ENCODE measurements at places on chromosomes 5 and 9. TPM values are rescaled to one million over a fixed set of nuclear protein-coding genes. Genes with fewer than 3 reads are reported as not detected.

The GRIN3A gene
- 0.97 TPM for total RNA-seq

The SEMA5A gene
- 48.6 TPM for total RNA-seq

The SLC36A2 gene
- total RNA-seq, result not detected

The TEK gene
- total RNA-seq, result 11.9 TPM

The HRH2 gene
- 40.5 TPM for total RNA-seq

The IL31RA gene
- total RNA-seq, result not detected

GRCh38 chr5:163303718-163304117 is 133.7 kb upstream of the CCNG1 start:
- H3K4me3 ChIP-seq, result no peak overlapping the region
- DNase-seq, result no peak
- H3K27ac ChIP-seq, result no peak overlapping the region
- H3K4me1 ChIP-seq, result no peaks in the 10 kb centered on the region
- no peaks in the 10 kb centered on the region for H3K27me3 ChIP-seq

DNA sequence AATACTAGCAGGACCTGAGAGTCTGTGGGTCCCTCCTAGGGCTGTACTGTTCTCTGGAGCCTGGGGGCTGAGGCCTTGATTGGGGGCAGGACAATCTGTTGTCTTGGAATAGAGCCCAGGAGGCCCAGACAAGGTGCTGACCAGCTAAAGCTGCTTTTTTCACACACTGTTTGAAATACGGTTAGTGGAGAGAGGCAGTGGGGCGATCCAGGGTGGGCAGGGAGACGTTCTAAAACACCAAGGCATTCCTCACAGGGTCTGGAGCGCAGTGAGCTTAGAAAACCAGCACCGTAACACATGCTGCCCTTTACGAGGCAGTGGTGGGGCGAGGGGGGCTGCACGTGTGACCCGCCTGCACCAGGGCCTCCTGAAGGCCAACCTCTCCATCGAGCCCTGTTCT is 55.1 kb downstream of the EHMT1 start:
- peaks cover 3% of the 10 kb centered on the region for H3K36me3 ChIP-seq
- H3K4me3 ChIP-seq, result no peak overlapping the region
- DNase-seq, result no peak

- no peak overlapping the region for H3K27ac ChIP-seq
- H3K4me1 ChIP-seq, result no peaks in the 10 kb centered on the region
- no peak for DNase-seq
- H3K4me3 ChIP-seq, result no peak overlapping the region
- no peaks in the 10 kb centered on the region for H3K36me3 ChIP-seq
Measured at GRCh38 chr5:13378091-13378490, 566.4 kb downstream of the DNAH5 start.

- H3K4me1 ChIP-seq, result no peaks in the 10 kb centered on the region
- no peak for DNase-seq
Measured at GRCh38 chr5:166493612-166494011, 1797.8 kb upstream of the WWC1 start.

- no peak overlapping the region for H3K4me3 ChIP-seq
- no peak overlapping the region for H3K27ac ChIP-seq
- H3K4me1 ChIP-seq, result peaks cover 12% of the 10 kb centered on the region
- no peak for DNase-seq
- no peaks in the 10 kb centered on the region for H3K27me3 ChIP-seq
Measured at GRCh38 chr5:73946278-73946677, 320.3 kb downstream of the ARHGEF28 start.

GRCh38 chr5:40404613-40405012 is 275.1 kb upstream of the PTGER4 start:
- no peak overlapping the region for H3K4me3 ChIP-seq
- H3K4me1 ChIP-seq, result peaks cover 22% of the 10 kb centered on the region
- no peak overlapping the region for H3K27ac ChIP-seq
- H3K36me3 ChIP-seq, result no peaks in the 10 kb centered on the region
- no peaks in the 10 kb centered on the region for H3K27me3 ChIP-seq
- no peak for DNase-seq

- no peak overlapping the region for H3K4me3 ChIP-seq
- no peak overlapping the region for H3K27ac ChIP-seq
- no peaks in the 10 kb centered on the region for H3K36me3 ChIP-seq
- H3K4me1 ChIP-seq, result no peaks in the 10 kb centered on the region
- H3K27me3 ChIP-seq, result no peaks in the 10 kb centered on the region
- DNase-seq, result no peak
Measured at GRCh38 chr5:2032432-2032831, 149.7 kb upstream of the IRX4 start.

DNA sequence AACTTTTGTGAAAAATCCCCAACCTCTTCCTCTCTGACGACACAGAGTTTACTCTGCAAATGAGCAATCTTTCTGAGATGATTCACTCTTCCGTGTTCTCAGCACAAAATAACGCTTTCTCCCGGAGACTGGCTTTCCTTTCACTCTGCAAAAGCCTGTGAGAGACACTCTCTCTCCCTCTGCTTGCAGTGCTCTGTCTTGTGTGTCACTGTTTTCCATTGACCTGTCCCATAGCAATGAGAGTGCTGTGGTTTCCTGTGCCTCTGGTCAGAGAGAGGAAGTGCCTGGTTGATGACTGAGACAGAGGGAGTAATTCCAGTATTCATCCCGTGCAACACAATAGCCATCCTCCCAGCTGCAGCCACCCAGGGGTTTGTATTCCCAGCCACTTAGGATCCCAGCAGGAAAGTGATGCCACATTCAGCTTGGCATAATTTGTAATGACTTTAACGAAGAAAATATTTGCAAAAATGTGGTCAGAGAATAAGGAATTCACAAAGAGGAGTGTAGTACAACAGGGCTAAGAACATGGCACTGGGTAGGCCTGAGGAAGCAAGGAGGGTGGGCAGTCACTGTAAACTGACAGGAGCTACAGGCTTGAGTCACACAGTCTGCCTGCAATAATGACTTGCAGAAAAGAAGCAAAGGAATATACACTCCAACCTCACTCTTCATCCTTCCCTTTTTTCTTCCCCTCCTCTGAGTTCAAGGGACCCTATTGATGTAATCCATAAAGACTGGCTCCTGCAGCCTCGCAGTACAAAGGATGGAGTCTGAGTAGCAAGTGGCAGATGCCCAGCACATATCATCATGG is 463.5 kb upstream of the RGMB start:
- no peaks in the 10 kb centered on the region for H3K27me3 ChIP-seq
- no peak overlapping the region for H3K27ac ChIP-seq
- no peak for DNase-seq
- H3K36me3 ChIP-seq, result no peaks in the 10 kb centered on the region

DNA sequence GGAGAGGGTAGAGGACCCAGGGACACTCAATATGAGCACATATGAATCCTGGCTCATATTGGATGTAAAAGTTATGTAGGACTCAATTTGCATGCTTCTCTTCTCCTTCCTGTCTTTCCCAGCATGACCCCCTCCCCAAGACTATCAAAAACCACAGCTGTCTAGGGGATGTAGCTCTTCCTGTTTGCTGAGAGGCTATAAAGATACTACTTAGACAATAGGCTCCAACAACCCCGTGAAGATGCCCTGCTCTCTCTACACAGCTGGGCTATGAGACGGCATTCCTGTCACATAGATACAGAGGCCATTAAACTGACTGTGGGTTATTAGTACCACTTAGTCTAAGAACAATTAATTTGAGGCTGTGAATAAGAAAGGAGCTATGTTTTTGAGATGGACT is 56.5 kb upstream of the PCSK1 start:
- no peaks in the 10 kb centered on the region for H3K27me3 ChIP-seq
- no peak overlapping the region for H3K4me3 ChIP-seq
- no peaks in the 10 kb centered on the region for H3K36me3 ChIP-seq
- no peak for DNase-seq

GRCh38 chr9:126615791-126616447 is 2.2 kb downstream of the LMX1B start:
- peaks cover 15% of the 10 kb centered on the region for H3K4me1 ChIP-seq
- H3K27ac ChIP-seq, result no peak overlapping the region
- H3K4me3 ChIP-seq, result peak overlapping the region; percentile 37
- H3K27me3 ChIP-seq, result peaks cover 96% of the 10 kb centered on the region

GRCh38 chr9:113536166-113536482 is 72.6 kb downstream of the RGS3 start:
- peaks cover 73% of the 10 kb centered on the region for H3K4me1 ChIP-seq
- H3K36me3 ChIP-seq, result peaks cover 65% of the 10 kb centered on the region
- no peaks in the 10 kb centered on the region for H3K27me3 ChIP-seq
- no peak overlapping the region for H3K4me3 ChIP-seq
- DNase-seq, result no peak

DNA sequence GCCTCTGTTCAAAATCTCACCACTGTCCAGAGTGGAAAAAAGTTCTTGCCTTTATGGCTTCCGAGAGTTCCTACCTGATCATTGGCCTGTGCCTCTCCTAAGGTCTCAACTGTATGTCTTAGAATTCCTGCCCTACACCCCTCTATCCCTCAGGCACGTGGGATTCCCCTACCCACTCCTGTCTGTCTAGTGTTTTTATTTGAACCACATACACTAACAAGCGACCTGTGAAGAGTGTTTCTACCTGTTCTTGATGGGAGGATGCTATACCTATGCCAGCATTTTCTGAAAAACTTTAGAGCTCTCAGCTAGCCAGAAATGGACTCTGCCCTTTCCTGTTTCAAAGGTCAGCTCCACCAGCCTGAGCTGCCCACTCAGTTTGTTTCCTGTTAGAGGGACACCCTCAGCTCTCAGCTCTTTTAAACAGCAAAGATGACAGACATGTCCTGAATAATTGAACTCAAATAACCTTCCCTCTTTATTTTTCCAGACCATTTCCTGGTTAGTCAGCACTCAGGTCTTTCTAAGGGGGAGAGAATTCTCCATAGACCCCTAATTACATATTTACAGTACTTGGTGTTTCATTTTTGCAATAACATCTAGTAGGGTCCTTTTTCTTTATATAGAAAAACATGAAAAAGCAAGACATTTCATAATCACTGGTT is 214.8 kb downstream of the AOPEP start:
- H3K4me1 ChIP-seq, result peaks cover 38% of the 10 kb centered on the region
- no peak overlapping the region for H3K4me3 ChIP-seq
- DNase-seq, result no peak
- no peaks in the 10 kb centered on the region for H3K27me3 ChIP-seq

GRCh38 chr5:36059571-36060419 is 6.9 kb downstream of the UGT3A2 start:
- no peak for DNase-seq
- H3K27ac ChIP-seq, result no peak overlapping the region
- no peak overlapping the region for H3K4me3 ChIP-seq
- no peaks in the 10 kb centered on the region for H3K4me1 ChIP-seq
- no peaks in the 10 kb centered on the region for H3K36me3 ChIP-seq
- H3K27me3 ChIP-seq, result peaks cover 3% of the 10 kb centered on the region
